ENCODE measurements at places on chromosomes 4 and X.

DNA sequence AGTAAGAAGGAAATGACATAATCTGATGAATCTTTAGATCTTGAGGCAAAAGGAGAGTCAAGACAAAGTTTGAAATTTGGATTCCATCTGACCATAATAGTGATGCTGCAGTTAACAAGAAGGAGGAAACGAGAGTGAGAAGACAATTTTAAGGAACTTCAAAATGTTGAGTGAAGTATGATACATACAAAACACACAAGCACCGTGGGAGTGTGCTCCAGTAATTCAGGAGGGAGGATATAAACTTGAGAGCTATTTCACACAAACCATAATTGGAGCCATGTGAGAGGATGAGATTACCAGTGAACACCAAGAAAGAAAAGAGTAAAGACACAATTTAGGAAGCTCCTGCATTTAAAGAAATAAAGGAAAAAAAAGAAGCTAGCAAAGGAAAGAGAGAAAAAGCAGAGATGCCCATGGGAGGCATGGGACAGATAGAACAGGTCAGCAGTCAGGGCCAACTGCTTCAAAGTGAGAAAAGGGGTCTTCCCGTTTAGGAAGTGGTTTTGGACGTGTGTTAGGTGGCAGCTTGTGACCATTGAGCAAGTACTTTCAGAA is 150.7 kb upstream of the SLC7A11 start:
- DNase-seq = no peak

DNA sequence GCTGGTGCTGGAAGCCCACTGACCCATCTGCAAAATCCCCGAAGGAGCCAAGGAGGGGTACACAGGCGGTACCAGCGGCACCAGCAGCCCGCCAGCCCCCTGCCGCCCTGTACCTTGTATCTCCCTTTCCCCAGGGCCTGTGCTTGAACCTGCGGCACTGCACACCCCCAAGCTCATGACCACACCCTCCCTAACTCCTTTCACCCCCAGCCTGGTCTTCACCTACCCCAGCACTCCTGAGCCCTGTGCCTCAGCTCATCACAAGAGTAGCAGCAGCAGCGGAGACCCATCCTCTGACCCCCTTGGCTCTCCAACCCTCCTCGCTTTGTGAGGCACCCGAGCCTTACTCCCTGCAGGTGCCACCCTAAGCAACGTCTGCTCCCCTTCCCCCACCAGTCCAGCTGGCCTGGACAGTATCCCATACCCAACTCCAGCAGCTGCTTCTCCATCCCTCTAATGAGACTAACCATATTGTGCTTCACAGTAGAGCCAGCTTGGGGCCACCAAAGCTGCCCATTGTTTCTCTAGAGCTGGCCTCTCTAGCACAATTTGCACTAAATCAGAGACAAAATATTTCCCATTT is 94.9 kb downstream of the LARP1B start:
- no peak for DNase-seq

GRCh38 chrX:118976599-118977340 is 2.4 kb downstream of the LONRF3 start:
- peak; percentile 84 for DNase-seq

GRCh38 chr4:106565727-106566126 is 197.1 kb upstream of the GIMD1 start:
- no peak for DNase-seq
